ENCODE measurements at places on chromosomes 11 and 22. TPM values are rescaled to one million over a fixed set of nuclear protein-coding genes. Genes with fewer than 3 reads are reported as not detected.

FREY1 gene
- 1.4 TPM for total RNA-seq

SCN3B gene
- total RNA-seq = 1.2 TPM

GRCh38 chr11:78647986-78648875 is 73.6 kb upstream of the NARS2 start:
- no peak for DNase-seq

GRCh38 chr22:19639610-19640135 is 74.6 kb upstream of the SEPTIN5 start:
- DNase-seq = no peak

DNA sequence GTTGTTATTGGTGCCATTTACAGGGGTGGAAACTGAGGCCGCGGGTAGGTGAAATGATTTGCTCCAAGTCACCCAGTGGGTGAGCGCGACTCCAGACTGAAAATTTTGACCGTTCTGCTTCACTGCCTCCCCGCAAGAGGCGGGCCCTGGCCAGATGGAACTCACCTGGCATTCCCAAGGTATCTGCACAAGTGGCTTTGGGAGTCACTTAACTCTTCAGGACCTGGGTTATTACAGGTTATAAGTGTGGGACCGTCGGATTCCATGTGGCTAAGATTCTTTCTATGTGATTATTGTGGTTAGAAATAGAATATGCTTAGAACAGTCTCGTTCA is 598 bp downstream of the CABIN1 start:
- no peak for DNase-seq
